ENCODE measurements at places on chromosomes 11 and 22.

DNA sequence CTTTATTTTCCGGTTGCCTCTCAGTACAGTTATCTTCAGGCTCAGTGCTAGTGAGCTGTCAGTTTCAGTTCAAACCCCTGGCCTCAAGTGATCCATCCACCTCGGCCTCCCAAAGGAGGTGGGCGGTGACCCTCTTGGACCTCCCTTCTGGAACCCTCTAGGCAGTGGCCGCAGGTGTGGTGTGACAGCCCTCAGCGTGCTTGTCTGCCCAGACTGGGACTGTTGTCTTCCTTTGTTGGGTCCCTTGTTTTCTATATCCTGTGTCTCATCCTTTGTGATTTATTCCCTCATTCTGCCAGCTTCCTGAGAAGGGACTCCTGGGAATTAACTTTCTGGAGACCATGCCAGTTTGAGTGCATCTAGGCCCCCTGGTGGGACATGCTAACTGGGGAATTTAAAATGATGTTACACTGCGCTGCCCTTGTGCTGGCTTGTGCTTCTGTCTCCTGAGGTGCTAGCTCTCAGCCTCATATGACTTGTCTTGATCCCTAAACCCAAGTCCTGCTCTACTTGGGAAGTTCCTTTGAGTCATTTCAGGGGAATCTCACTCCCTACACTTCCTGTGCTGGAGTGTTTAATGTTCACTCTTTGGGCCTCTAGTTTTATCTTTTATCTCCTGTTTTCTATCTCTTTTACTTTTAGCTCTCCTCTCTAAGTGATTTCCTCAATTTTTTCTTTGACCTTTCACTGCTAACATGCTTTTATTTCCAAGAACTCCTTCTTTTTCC lies 19.4 kb downstream of the MED15 start:
- no peak for DNase-seq
- H3K27me3 ChIP-seq, result no peaks in the 10 kb centered on the region
- peak overlapping the region; percentile 14 for H3K27ac ChIP-seq
- no peak overlapping the region for H3K4me3 ChIP-seq
- peaks cover 8% of the 10 kb centered on the region for H3K36me3 ChIP-seq
- peaks cover 26% of the 10 kb centered on the region for H3K4me1 ChIP-seq

GRCh38 chr22:27175974-27176373 lies 518.6 kb downstream of the MIAT start:
- H3K4me3 ChIP-seq, result no peak overlapping the region
- no peaks in the 10 kb centered on the region for H3K4me1 ChIP-seq
- H3K36me3 ChIP-seq, result no peaks in the 10 kb centered on the region
- H3K27me3 ChIP-seq, result no peaks in the 10 kb centered on the region
- no peak for DNase-seq

- H3K27ac ChIP-seq, result no peak overlapping the region
- no peaks in the 10 kb centered on the region for H3K4me1 ChIP-seq
- peaks cover 33% of the 10 kb centered on the region for H3K36me3 ChIP-seq
- no peak for DNase-seq
Observed at GRCh38 chr11:72313912-72314598, 70.1 kb upstream of the PHOX2A start.

GRCh38 chr11:72225411-72225951 lies 914 bp downstream of the INPPL1 start:
- peak overlapping the region; percentile 45 for H3K27ac ChIP-seq
- H3K4me3 ChIP-seq, result peak overlapping the region; percentile 94
- H3K27me3 ChIP-seq, result no peaks in the 10 kb centered on the region
- DNase-seq, result no peak

GRCh38 chr11:69638941-69639681 lies 1.8 kb upstream of the CCND1 start:
- peak; percentile 98 for DNase-seq
- H3K27me3 ChIP-seq, result peaks cover 2% of the 10 kb centered on the region
- peak overlapping the region; percentile 70 for H3K27ac ChIP-seq
- peak overlapping the region; percentile 25 for H3K4me3 ChIP-seq

- H3K27ac ChIP-seq, result no peak overlapping the region
- DNase-seq, result no peak
- peaks cover 4% of the 10 kb centered on the region for H3K27me3 ChIP-seq
- no peak overlapping the region for H3K4me3 ChIP-seq
- no peaks in the 10 kb centered on the region for H3K4me1 ChIP-seq
- no peaks in the 10 kb centered on the region for H3K36me3 ChIP-seq
Observed at GRCh38 chr11:116544721-116545120, 228.1 kb downstream of the BUD13 start.

- peak; percentile 49 for DNase-seq
- H3K27me3 ChIP-seq, result no peaks in the 10 kb centered on the region
- no peaks in the 10 kb centered on the region for H3K36me3 ChIP-seq
- no peak overlapping the region for H3K27ac ChIP-seq
- H3K4me1 ChIP-seq, result no peaks in the 10 kb centered on the region
- H3K4me3 ChIP-seq, result no peak overlapping the region
Observed at GRCh38 chr11:122215244-122215992, 99.4 kb upstream of the BLID start.

DNA sequence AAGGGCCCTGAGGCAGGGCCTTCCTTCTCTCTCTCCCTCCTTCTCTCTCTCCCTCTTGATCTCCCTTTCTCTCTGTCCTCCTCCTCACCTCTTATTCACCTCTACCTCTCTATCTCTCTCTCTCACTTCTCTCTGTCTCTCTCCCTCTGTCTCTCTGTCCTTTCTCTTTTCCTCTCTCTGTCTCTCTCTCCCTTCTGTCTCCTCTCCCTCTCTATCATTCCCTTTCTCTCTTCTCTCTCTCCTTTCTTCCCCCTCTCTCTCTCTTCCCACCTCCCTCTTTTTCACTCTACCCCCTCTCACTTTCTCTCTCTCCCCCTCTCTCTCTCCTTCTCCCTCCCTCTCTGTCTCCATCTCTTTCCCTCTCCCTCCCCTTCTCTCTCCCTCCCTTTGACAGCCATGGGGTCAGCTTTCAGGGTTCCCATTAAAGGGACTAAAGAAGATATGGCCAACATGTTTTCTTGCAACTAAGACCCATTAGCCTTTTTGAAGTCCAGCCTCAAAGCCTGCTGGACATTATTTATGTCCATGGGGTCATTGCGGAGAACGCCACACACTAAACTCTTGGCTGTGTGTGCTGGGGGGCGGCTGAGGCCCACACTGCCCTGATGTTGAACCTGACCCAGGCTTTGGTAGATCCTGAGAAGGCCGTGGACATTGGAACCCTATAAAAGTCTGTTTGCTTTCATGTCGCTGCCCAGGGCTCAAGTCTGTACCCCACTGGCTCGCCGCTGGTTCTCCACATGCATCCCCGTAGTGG lies 15.0 kb downstream of the ANO1 start:
- H3K4me1 ChIP-seq, result no peaks in the 10 kb centered on the region
- no peaks in the 10 kb centered on the region for H3K27me3 ChIP-seq
- no peak for DNase-seq
- H3K4me3 ChIP-seq, result no peak overlapping the region
- H3K36me3 ChIP-seq, result no peaks in the 10 kb centered on the region
- no peak overlapping the region for H3K27ac ChIP-seq

DNA sequence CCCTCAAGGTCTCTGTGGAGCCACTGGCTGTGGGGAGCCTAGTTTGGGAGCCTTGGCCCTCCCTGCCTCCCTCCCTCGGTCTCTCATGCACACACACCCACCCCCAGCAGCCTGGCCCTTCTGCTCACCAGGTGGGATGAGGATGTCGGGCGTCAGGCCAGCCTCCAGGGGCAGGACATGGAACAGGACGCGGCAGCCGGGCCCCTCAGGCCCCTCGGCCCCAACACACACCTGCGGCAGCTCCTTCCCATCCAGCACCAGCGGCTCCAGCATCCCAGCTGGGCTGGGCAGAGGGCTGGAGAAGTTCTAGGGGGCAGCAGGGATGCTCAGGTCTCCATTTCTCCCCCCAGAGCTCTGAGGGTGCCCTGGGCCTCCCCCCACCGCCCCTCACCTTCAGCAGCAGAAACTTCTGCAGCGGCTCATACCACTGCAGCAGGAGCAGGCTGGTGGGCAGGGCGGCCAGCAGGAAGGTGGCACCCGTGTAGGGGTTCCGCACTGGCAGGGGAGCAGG lies 11.2 kb downstream of the MAP4K2 start:
- no peak overlapping the region for H3K4me3 ChIP-seq
- H3K36me3 ChIP-seq, result peaks cover 64% of the 10 kb centered on the region
- no peak for DNase-seq
- no peaks in the 10 kb centered on the region for H3K4me1 ChIP-seq

- no peak overlapping the region for H3K4me3 ChIP-seq
- H3K36me3 ChIP-seq, result peaks cover 40% of the 10 kb centered on the region
- H3K4me1 ChIP-seq, result no peaks in the 10 kb centered on the region
- no peaks in the 10 kb centered on the region for H3K27me3 ChIP-seq
- H3K27ac ChIP-seq, result no peak overlapping the region
Observed at GRCh38 chr22:25197340-25197739, 2.3 kb upstream of the CRYBB3 start.

GRCh38 chr22:19696504-19697276 lies 17.6 kb upstream of the SEPTIN5 start:
- H3K36me3 ChIP-seq, result no peaks in the 10 kb centered on the region
- H3K27ac ChIP-seq, result no peak overlapping the region
- DNase-seq, result no peak
- H3K4me3 ChIP-seq, result no peak overlapping the region

- no peaks in the 10 kb centered on the region for H3K36me3 ChIP-seq
- no peak overlapping the region for H3K27ac ChIP-seq
- no peak for DNase-seq
- no peaks in the 10 kb centered on the region for H3K27me3 ChIP-seq
- H3K4me1 ChIP-seq, result no peaks in the 10 kb centered on the region
Observed at GRCh38 chr11:44989831-44990566, 39.3 kb upstream of the TP53I11 start.

DNA sequence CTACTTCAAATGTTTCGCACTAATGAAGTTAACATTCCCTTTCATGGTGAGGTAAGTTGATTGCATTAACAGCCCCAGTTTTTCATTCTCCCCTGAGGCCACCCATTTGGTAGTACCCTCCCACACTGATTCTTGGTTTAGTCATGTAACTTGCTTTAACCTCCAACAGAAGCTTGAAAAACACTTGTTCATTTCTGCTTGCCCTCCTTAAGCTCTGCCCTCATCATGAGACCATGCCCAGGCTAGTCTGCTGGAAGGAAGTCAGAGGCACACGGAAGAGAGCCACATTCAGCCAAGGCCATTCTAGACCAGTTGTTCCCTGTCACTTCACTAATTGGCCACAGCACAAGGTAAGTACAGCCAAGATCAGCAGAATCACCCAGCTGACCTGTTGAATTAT lies 50.7 kb upstream of the CD44 start:
- no peak overlapping the region for H3K27ac ChIP-seq
- no peaks in the 10 kb centered on the region for H3K27me3 ChIP-seq
- no peaks in the 10 kb centered on the region for H3K4me1 ChIP-seq
- no peaks in the 10 kb centered on the region for H3K36me3 ChIP-seq
- no peak for DNase-seq

DNA sequence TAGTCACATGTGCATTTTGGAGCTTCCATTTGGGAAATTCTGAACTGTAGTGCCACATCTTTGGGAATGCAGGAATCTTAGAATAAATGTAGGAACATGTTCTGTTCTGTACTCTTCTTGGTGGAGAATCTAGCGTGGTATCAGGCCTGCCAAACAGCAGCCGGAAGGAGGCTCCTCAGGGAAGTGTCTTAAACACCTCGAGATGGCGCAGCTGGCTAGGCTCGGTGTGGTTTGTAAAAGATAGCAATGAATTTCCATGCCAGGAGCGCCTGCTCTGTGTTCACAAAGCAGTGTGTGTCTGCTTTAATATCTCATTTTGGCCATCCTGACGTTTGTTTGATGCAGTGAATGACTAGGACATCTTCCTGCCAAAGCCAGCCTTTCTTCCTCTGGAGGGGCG lies 145.1 kb downstream of the ATXN10 start:
- no peaks in the 10 kb centered on the region for H3K27me3 ChIP-seq
- H3K4me1 ChIP-seq, result no peaks in the 10 kb centered on the region
- no peak overlapping the region for H3K27ac ChIP-seq
- no peaks in the 10 kb centered on the region for H3K36me3 ChIP-seq
- H3K4me3 ChIP-seq, result no peak overlapping the region
- DNase-seq, result no peak

DNA sequence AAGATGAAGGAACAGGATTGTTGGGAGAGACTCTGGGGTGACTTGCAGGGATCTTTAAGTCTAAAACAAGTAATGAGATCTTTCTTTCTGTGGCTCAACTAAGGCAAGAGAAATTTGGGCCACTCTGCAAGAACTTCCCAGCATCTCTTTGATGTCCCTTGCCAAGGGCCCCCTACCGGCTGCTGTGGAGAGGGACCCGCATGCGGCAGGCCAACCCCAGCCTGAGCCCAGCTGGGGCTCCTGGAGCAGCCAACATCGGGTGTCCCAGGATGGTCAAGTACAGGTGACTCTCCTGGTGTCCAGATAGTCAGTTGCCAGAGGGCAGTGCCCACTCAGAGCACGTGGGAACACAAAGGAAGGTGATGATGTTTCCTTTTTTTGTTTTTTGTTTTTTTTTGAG lies 363.2 kb downstream of the TBC1D22A start:
- H3K27me3 ChIP-seq, result no peaks in the 10 kb centered on the region
- H3K4me1 ChIP-seq, result peaks cover 2% of the 10 kb centered on the region
- no peak overlapping the region for H3K27ac ChIP-seq
- H3K36me3 ChIP-seq, result no peaks in the 10 kb centered on the region
- H3K4me3 ChIP-seq, result no peak overlapping the region

- peaks cover 20% of the 10 kb centered on the region for H3K4me1 ChIP-seq
- H3K27me3 ChIP-seq, result no peaks in the 10 kb centered on the region
- H3K27ac ChIP-seq, result peak overlapping the region; percentile 55
- peaks cover 23% of the 10 kb centered on the region for H3K36me3 ChIP-seq
- H3K4me3 ChIP-seq, result no peak overlapping the region
- DNase-seq, result no peak
Observed at GRCh38 chr22:29385748-29386147, 2.6 kb downstream of the AP1B1 start.

- DNase-seq, result no peak
- no peak overlapping the region for H3K4me3 ChIP-seq
- no peaks in the 10 kb centered on the region for H3K27me3 ChIP-seq
- no peaks in the 10 kb centered on the region for H3K36me3 ChIP-seq
Observed at GRCh38 chr11:95375451-95375850, 144.4 kb upstream of the SESN3 start.

GRCh38 chr11:1508986-1509385 lies 22.4 kb upstream of the MOB2 start:
- no peaks in the 10 kb centered on the region for H3K4me1 ChIP-seq
- no peaks in the 10 kb centered on the region for H3K27me3 ChIP-seq
- no peak overlapping the region for H3K27ac ChIP-seq
- H3K4me3 ChIP-seq, result no peak overlapping the region
- no peak for DNase-seq
- no peaks in the 10 kb centered on the region for H3K36me3 ChIP-seq

GRCh38 chr11:116465056-116465455 lies 307.7 kb downstream of the BUD13 start:
- H3K4me3 ChIP-seq, result no peak overlapping the region
- H3K27me3 ChIP-seq, result no peaks in the 10 kb centered on the region
- no peak overlapping the region for H3K27ac ChIP-seq
- no peak for DNase-seq

DNA sequence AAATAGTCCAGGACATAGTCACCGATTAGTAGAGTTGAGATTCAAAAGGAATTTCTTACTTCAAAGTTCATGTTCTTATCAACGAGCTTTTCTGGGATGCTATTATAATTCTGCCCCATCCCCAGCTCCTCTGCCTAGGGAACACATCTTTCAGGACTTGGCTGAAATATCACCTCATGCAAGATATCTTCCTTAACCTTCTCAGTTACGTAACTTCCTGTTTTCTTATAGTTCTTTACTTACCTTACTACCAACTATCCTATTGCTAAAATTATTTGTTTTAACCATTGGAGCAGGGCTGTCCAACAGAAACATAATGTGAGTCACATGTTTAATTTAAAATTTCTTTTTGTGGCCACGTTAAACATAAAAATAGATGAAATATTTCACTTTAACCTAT lies 2.3 kb downstream of the NARS2 start:
- peaks cover 5% of the 10 kb centered on the region for H3K4me1 ChIP-seq
- no peaks in the 10 kb centered on the region for H3K27me3 ChIP-seq
- H3K4me3 ChIP-seq, result no peak overlapping the region
- H3K27ac ChIP-seq, result no peak overlapping the region
- H3K36me3 ChIP-seq, result peaks cover 8% of the 10 kb centered on the region
- DNase-seq, result no peak
